Astrocyte of the hippocampus (primary cell): ENCODE measurements at places on chromosomes 3 and 15.

DNA sequence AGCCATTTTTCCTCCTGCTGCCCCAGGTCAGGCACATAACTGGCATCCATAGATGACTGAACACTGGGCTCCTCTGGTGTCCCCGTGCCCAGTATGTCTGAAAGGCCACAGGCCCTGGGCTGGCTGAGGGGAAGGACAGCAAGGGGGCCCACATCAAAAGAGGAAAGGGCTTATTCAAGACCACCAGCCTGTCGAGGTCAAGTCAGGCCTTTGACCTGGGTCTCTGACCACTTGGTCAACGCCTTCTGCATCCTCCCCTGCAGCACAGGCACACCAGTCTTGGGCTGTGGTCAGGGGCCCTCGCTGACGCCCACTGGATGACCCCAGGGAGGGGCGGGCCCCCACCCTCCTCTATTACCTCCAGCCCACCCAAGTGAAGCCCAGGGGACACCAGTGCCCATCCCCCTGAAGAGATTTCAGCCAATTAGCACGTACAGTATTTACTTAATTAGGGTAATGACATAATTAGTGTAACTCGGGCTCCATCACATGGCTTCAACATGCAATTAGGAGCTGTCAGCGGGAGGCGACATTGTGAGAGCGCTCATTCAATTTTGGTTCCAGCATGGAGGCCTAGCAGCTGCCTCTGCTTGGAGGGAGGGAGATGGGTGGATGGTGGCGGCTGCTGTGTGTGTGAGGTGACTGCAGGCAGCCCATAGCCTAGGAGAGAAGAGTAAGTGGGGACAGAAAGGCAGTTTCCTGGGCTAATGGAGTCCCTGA lies 13.5 kb upstream of the DNAH1 start:
- no peak for DNase-seq

- no peak for DNase-seq
Observed at GRCh38 chr3:95434491-95434890, 1371.6 kb downstream of the NSUN3 start.

DNA sequence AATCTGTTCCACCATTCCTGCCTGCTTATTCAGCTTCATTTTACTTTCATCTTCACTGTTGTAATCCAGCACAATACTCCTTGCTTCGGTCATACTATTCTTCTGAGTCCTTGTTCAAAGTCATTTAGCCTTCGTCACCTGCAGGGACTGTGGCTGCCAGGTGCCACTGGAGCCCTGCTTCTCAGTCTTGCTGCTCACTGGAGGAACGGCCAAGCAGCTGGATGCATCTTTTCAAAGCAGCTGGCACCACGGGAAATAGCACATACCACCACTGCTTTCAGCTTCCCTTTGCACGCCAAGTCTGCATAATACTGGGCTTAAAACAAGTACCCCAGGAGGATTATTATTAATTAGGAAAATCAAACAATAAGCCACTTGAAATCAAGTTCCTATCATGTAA lies 287.6 kb downstream of the BCHE start:
- no peak for DNase-seq

- no peak for DNase-seq
Observed at GRCh38 chr3:171636666-171637065, 173.6 kb downstream of the PLD1 start.

- DNase-seq, result peak; percentile 77
Observed at GRCh38 chr3:66407611-66408218, 93.1 kb downstream of the LRIG1 start.

DNA sequence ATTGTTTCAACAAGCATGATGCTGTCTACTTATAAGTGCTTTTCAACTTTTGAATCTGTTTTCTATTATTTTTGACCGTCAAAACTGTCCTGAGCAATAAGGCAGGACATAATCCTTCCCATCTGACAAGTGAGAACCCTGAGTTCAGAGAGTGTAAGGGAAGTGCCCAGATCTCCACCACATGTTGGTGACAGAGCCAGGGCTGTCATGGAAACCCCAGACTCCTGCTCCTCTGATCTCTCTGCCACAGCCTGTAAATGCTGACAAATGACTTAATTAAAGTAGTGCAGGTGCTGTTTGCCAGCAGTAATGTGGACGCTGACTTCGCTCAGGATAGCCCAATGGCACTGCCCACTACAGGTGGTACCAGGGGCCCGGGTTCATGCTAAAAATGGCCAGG lies 40.3 kb downstream of the SPSB4 start:
- DNase-seq, result no peak

DNA sequence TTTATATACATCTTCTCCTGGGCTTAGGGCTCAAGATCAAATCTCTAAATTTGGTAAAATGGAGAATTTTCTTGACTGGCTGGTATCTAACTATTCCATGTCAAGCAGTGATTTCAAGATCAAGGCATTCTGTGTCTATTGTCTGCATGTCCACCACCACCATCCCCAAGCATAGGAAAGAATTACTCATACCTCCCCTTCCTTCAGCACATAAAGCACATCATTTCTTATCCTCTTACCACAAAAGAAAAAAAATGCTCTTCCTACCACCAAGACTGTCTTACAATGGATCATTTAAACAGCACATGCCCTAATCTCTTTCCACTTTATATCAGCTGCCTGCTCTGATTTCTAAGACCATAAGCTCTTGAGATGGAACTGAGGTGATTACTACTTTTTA lies 470.5 kb upstream of the THBS1 start:
- peak; percentile 46 for DNase-seq

DNA sequence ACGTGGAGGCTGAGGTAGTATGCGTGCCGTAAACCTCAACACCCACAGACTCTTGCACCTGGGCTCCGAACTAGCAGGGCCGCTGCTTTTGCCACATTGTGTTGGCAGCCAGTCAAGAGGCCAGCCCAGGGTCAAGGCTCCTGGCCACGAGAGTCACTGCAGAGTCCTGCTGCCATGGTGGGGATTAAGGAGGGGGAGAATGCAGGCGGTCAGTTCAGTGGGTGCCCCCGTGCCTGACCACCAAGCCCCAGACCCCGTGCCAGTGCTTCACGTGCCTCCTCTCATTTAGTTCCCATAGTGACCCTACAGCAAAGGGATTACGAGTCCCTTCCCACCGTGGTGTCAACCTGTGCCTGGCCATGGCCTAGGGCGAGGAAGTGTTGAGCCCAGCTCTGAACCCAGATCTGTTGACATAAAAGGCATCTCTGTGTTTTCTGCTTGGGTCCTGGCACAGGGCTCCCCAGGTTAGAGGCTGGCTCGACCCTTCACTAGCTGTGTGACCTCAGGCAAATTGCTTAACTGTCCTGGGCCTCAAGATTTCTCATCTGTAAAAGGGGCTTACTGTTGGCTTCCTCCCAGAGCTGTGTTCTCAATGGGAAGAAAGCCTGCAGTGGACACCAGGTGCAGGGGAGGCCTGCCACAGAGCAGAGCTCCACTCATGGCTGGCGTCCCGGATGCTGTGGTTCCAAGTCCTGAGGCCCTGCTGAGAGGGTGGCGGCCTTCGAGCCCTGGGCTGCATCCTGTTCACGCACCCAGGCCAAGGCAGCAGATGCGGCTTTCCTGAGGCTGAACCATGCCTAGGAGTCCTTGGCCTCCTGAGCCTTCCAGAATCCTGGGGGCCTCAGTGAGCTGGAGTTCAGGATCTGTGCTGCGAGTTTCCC lies 32.8 kb downstream of the FBLN2 start:
- DNase-seq, result peak; percentile 52

- no peak for DNase-seq
Observed at GRCh38 chr15:84795186-84795585, 22.0 kb upstream of the ALPK3 start.

GRCh38 chr15:43299411-43299810 lies 31.0 kb downstream of the LCMT2 start:
- DNase-seq, result no peak

DNA sequence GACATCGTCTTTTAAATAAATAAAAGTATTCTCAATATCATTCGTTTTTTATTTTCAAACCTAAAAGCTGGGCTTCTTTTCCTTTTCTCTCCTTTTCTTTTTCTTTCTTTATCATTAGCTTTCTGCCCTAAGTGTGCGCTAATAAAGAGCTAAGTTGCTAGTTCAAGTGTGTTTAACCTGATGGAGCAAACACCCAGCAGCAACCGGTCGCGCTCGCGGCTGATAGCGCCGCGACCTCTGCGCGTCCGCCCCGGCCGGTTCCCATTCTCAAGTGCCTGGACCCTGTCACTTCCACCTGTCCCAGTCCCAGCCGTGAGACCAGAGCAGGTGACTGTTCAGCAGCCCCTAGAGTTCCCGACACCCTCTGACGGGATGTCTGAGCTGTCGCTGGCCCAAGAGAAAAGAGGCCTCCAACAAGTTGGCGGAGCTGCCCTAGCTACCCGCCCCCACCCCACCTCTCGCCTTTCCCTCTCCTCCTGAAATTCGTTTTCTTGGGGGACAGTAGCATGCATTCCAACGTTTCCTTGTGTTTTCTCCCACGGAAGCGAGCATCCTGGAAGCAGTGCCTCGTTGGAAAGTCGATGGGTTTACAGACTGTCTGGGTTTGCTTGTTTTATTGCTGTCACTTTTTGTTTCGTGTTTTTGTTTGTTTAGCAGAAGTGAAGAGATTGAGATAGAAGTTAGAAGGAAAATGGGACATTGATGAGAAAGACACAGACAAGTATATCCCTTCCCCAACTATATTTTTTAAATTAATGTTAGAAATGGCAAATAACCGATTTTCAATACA lies 3.1 kb upstream of the MECOM start:
- DNase-seq, result peak; percentile 28

- peak; percentile 62 for DNase-seq
Observed at GRCh38 chr15:91407269-91407889, 307.3 kb downstream of the SV2B start.

DNA sequence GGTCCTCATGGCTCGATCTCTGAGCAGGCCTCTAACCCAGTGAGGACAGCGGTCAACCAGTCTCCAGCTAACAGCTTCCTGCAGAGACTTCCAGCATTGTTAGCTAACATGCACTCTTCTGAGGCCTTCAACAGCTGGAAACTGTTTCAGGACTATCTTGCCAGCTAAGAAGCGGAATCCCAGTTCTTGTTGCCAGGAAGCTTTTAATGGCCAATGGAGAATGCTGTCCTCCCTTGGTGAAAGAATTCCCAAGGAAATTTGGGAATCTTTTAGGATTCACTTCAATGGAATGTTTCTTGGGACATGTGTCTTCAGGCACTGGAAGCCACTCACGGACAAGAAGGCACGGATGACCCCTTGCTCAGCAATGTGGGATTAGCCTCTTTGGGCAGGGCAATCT lies 91.7 kb downstream of the CEMIP start:
- no peak for DNase-seq

- DNase-seq, result no peak
Observed at GRCh38 chr15:101056366-101057334, 137.5 kb downstream of the LRRK1 start.

GRCh38 chr3:104873331-104873730 lies 493.4 kb upstream of the ALCAM start:
- DNase-seq, result peak; percentile 51

DNA sequence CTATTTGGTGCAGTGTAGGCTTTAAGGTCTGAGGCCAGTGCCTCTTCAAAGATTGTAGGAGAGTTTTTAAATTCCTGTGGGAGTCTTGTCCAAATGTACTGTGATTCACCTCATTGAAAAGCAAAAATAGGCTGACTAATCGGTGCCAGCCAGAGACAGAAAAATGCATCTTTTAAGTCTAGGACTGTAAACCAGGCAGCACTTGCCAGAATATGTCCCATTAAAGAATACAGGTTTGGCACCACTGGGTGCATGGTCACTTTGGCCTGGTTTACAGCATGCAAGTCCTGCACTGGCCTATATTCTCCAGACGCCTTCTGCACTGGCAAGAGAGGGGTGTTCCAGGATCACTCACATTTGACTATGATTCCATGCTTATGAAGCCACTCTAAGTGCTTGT lies 20.3 kb upstream of the NOX5 start:
- peak; percentile 88 for DNase-seq

- DNase-seq, result no peak
Observed at GRCh38 chr3:132966374-132966773, 71.8 kb upstream of the TMEM108 start.

GRCh38 chr3:15794842-15795650 lies 2.7 kb downstream of the ANKRD28 start:
- no peak for DNase-seq

- no peak for DNase-seq
Observed at GRCh38 chr3:159252274-159252673, 450.4 kb downstream of the MFSD1 start.

DNA sequence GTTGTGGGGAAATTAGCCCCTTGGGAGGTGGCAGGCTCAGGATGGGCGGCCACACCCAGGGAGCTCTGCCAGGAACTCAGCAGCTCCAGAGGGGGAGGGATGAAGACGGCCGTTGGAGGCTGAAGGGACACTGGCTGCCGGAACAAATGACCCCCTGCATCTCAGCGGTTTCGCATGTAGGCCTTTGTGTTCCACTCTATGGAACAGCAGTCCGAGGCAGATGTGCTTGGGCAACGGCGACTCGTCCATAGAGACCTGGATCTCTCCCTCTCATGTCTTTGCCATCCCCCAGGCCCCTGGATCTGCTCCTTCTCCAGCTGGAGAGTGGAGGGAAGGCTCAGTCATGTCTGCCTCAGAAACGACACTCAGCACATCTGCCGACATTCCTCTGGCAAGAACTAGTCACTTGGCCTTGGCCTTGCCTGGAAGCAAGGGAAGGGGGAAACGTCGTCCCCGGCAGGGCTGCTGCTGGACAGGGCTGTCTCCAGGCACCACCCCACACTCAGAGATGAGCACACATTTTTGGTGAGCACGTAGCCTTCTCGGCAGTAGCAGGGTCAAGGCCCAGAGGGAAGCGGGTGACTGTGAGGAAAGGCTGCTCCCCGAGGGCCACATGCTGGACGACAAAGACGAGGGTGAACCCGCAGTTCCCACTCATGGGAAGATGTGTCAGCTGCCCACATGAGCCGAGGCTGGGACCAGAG lies 83.8 kb downstream of the ASB7 start:
- no peak for DNase-seq

DNA sequence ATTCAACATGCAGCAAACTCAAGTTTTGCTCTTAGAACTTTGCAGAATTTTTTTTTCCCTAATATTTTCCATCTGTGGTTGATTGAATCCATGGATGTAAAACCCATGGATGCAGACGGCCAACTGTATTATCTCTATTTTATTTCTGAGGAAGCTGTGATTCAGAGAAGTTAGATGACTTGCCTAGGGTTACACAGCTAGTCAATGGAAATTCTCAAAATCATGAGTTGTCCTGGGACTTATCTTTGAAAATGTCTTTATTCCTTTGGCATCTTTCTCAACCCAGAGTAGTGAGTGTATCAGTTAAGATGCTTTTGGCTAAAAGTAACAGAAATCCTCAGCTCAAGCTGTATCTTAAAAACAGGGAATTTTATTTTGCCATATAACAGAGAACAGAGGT lies 107.9 kb upstream of the GALNT15 start:
- DNase-seq, result no peak

DNA sequence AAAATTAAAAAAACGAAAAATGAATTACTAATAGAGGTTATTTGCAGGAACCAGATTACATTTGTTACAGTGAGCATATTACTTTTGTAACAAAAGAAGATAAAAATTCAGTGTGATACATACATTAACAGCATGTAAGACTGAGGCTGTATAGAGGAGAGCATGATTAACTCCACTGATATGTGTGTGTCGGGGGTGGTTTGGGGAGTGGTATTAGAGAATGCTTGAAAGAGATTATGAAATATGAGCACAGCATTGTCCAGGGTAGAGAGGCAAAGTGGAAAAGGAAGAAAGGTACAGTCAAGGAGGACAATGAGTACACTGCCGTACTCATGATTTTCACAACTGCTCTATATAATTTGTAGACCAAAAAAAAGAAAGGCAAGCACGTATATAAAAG lies 62.9 kb upstream of the LRRFIP2 start:
- DNase-seq, result no peak
